MM.1S (cell line): ENCODE measurements at places on chromosomes 2 and 18.

DNA sequence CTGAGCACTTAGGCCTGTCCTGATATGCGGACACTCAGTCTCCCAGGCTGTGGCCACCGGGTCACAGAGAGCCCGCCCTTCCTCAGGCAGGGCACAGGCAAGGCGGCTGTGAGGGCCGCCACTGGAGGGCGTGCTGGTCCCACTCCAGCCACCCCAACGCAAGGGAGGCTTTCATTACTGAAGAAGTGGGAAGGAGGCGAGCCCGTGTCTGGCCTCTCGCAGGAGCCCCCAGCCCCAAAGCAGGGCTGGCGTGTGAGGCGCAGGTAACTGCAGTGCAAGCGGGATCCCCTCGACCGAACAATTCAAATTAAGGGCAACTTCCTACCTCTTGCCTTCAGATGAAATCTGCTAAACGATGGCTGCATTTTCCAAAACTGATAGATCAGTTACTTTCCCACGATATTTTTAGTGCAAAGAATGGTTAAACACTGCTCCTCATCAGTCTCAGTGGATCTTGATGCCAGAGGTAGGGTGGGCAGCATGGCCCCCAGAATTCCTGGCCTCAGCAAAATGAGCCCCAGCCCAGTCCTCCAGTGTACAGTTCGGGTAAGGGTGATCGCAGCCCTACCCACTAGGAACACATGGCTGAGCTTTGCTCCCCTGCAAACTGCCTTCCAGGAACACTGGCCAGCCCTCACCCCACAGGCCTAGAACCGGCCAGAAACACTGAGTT is 97.2 kb downstream of the SEPTIN10 start:
- H3K27me3 ChIP-seq = no peaks in the 10 kb centered on the region
- peaks cover 3% of the 10 kb centered on the region; the same call in 1 of the 2 replicates for H3K4me1 ChIP-seq
- DNase-seq = peak; percentile 64
- no peak overlapping the region for H3K27ac ChIP-seq
- H3K4me3 ChIP-seq = no peak overlapping the region; the same call in 1 of the 2 replicates

- H3K27ac ChIP-seq = no peak overlapping the region
- no peaks in the 10 kb centered on the region for H3K4me1 ChIP-seq
- H3K4me3 ChIP-seq = no peak overlapping the region
- DNase-seq = peak; percentile 9
- no peaks in the 10 kb centered on the region for H3K27me3 ChIP-seq
Measured at GRCh38 chr2:182101263-182101662, 115.6 kb downstream of the PPP1R1C start.

DNA sequence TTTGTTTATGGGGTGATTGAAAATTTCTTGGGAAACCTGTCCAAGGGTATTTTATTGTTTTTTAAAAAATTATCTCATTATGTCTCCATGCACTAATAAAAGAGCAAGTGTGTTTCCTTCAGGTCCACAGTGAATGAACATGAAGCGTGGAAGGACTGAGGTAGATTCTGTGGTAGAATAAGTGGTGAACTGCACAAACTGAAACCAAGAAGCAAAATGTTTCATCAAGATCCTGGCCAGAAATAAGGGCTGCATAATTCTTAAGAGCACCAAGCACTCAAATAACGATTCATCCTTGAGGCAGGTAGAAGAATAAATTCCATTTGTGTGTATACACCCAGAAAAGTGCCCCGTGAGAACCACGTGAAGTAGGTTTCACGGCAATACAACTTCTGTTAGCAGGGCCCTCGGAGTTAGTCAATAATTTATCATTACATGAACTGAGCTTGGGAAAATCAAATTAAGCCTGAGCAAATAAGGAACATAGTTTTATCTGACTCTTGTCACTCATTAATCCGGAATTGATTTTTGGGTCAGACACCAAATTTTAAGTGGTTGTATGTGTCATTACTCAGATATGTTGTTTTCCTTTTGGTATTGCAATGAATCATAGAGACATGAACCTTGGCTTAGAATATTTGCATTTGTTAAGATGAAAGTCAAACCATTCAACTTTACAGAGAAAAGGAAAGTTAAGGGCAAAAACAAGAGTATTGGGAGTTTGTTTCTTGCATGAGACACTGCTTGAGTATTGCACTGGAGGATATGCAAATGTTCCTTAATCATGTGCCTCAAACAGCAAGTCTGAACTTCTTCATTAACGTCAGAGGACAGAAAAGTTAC is 472.6 kb upstream of the NETO1 start:
- no peak overlapping the region for H3K27ac ChIP-seq
- no peaks in the 10 kb centered on the region for H3K4me1 ChIP-seq
- no peaks in the 10 kb centered on the region for H3K36me3 ChIP-seq
- H3K4me3 ChIP-seq = no peak overlapping the region

GRCh38 chr2:199414465-199414864 is 43.3 kb downstream of the SATB2 start:
- H3K36me3 ChIP-seq = no peaks in the 10 kb centered on the region
- H3K27me3 ChIP-seq = no peaks in the 10 kb centered on the region
- DNase-seq = no peak
- H3K4me1 ChIP-seq = no peaks in the 10 kb centered on the region
- H3K27ac ChIP-seq = no peak overlapping the region
- H3K4me3 ChIP-seq = no peak overlapping the region
